Mucosa of gallbladder (tissue), 1 donor: ENCODE measurements at places on chromosomes 16 and 17.

DNA sequence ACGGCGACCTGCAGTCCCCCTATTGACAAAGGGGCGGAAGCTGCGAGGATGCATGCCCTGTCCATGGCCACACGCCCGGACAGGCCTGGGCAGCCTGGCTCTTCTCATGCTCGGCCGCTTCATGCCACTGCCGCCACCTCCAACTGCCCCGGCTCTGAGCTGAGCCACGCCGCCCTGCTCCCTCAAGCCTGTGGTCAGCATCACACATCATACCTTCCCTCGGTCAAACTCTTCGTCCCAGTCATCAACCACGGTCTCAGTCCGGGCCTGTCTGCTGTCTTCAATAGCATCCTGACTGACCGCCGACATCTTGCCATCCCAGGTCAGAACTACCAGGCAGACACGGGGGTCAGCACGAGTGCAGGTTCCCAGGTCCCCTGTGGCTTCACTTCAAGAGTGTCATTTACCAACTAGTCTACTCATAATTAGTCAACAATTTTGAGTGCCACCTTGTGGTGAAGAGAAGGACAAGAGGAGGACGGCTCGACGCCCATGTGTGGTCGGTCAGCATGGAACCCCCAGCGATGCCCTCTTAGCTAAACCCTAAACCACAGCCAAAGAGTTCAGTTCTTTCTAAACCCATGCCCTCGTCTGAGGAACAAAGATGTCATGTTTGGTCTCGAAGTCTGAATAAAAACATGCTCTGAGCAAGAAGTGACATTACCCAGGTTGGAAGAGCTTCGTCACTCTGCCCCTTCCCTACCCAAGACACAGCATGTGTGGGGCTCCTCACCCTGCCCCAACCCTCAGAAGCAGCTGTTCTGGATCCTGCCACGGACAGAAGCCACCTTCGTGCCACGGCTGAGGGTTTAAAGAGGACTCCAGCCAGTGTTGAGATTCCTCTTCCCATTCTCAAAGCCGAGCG lies 16.9 kb upstream of the CYTH1 start:
- no peak for DNase-seq

DNA sequence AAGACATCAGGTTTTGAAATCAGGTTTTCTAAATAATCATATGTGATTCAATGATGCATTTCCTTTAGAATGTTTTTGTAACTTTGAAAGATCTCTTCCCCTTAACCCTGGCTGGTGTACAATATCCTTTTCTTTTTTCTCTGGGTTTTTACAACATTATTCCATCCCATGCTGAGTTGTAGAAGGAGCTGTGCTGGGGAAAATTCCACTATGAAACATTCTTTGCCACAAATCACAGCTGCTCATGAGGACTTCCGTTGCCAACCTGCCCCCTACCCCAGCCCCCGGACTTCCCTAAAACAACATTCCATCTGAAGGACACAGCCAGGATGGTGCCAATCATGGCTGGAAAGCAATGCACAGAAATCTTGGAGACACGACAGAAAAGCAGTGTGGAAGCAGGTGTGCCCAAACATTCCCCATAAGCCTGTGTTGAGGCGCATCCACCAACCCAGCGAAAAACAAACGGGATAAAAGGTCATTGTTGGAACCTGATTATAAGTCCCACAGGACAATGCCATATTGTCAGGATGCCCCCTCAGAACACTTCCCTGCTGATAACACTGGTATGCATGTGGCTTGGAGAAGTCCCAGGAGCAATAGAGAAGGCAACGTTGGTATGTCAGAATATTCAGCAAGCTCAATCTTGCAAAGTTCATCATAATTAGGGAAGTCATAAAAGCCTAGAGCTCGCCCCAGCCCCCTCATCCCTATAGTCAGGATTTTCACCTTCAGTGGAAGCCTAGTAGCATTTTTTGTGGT lies 475.0 kb downstream of the HS3ST3B1 start:
- DNase-seq, result no peak

- DNase-seq, result no peak
Measured at GRCh38 chr16:2095918-2096582, 39.6 kb downstream of the PKD1 start.

- peak; percentile 52 for DNase-seq
Measured at GRCh38 chr17:4881761-4882555, 17.4 kb upstream of the C17orf107 start.

DNA sequence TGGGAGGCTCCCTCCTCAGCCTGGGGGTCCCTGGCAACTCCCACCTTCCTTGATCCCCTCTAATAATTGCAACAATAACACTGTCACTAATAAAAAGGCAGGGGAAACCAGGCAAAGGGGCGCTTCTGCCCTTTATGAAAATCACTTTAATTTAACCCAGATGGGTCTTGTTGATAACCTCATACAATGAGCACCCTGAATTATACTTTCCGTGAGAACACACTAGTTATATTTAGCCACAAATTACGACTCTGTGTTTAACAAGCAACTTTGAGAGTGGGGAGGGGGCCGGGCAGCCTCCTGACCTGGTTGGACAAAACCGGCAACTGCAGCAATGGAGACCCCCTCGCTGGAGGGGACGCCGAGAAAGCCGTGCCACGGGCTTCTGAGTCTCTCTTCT lies 5.7 kb upstream of the BAHCC1 start:
- DNase-seq, result no peak

GRCh38 chr17:63221939-63222338 lies 224.2 kb downstream of the CYB561 start:
- DNase-seq, result no peak

DNA sequence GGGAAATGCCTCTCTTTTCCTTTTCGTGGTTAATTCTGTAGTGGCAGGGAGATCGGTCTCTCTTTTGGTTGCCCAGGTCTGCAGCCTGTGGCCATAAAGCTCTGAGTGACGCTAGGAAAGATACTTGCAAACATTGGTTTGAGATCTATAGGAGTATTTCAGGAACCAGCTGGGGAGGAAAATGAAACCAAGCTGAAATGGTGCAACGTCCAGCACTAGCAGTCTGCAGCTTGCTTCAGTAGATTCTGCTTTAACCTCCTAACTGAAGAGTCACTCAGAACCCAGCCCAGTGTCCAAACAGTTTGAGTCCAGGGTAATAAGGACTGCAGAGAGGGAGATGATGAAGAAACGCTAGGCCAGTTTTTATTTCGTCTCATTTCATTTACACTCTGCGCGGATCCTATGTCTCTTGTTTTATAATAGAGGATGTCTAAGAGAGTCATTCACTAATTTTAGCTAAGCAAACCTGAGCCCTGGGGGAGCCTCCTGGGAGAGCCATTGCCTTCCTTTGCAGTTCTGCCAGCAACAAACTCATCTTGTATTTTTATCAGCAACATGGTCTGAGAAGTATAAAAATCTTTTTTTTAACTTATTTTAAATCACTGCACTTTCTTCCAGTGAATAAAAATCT lies 12.0 kb downstream of the SP2 start:
- DNase-seq, result no peak

- DNase-seq, result no peak
Measured at GRCh38 chr16:24562811-24563210, 23.4 kb downstream of the RBBP6 start.

- DNase-seq, result no peak
Measured at GRCh38 chr17:75691371-75691791, 24.2 kb downstream of the SAP30BP start.

DNA sequence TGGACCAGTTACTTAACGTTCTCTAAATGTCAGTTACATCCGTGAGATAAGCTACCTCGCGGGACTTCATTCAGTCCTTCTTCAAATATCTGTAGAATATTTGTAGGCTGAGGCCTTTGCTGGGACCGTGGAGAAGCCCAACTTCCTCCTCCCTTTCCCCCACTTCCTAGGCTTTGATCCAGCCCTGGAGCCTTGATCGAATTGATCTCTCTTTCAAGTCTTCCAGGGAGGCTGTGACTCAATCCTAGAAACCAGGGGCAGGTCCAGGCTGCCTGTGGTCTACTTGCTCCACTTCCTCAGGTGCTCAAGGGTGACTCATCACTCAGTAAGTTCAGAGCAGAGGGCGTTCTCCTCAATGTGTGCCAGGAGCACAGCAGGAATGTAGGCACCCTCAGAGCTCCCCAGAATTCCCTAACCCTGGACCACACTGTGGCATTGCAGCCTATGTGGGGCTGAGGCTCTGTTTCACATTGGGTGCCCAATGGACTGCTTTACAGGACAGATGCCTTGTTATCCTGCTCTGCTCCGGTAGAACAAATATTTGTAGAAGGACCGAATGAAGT lies 11.2 kb upstream of the CEP20 start:
- peak; percentile 85 for DNase-seq

GRCh38 chr17:37176723-37177122 lies 199.1 kb upstream of the C17orf78 start:
- DNase-seq, result no peak

- no peak for DNase-seq
Measured at GRCh38 chr17:31487063-31487647, 95.7 kb downstream of the RAB11FIP4 start.

DNA sequence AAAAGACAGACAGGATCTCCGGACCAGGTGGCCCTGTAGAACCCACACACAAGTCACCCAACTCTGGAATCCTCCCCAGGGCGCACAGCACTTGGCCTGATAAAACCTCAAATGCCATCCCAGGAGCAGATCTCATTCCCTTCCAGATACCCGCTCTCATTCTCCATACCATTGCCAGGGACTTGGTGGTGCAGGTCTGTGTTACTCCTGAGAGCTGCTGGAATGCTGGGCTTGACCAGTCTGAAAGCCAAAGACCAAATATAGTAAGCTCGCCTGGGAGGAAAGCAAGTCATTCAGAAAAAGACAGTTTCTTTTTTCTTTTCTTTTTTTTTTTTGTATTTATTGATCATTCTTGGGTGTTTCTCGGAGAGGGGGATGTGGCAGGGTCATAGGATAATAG lies 10.7 kb downstream of the MKS1 start:
- DNase-seq, result no peak

DNA sequence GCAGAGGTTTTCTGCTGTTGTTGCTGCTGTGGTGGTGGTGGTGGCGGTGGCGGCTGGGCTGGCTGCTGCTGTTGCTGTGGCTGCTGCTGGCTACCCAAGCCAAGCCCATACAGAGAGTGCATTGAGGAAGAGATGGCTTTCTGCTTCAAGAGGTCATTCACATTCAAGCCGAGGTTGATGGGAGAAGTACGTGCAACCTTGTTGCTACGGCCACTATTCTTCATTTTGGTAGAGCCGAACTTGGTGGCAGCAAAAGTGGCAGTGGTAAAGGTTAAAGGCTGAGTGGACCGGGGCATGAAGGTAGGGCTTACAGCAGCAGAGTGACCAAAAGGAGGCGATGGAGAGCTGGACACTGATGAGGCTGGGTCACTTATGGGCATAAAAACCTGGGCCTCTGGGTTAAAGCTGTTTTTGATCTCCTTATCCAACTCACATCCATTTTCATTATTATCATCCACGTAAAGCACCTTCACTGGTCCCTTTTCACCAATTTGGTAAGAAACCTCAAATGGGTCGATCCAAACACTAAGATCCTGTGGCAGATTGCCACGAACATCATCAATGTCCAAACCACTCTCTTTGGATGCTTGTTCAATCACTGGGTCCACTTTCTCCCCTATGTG lies 2.8 kb downstream of the TOB1 start:
- DNase-seq, result peak; percentile 54

- no peak for DNase-seq
Measured at GRCh38 chr17:65522751-65523404, 38.6 kb downstream of the AXIN2 start.

DNA sequence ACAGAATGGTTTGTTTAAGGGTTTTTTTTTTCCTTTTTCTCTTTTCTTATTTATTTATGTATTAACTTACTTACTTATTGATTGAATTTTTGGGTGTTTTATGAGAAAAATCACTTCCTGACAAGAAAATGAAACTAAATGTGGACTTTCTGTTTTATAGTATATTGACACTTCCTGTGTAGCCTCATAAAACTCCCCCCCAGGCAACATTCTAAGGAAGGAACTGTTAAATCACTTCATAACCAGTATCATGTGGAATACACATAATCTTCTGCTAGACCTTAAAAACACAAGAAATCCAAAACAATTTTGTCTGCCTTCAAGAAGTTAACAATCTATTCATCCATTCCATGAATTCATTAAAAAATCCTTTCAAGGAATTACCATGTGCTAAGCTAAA lies 164.1 kb upstream of the TOM1L1 start:
- no peak for DNase-seq

- DNase-seq, result no peak
Measured at GRCh38 chr16:65739518-65739917, 617.7 kb upstream of the CDH11 start.

DNA sequence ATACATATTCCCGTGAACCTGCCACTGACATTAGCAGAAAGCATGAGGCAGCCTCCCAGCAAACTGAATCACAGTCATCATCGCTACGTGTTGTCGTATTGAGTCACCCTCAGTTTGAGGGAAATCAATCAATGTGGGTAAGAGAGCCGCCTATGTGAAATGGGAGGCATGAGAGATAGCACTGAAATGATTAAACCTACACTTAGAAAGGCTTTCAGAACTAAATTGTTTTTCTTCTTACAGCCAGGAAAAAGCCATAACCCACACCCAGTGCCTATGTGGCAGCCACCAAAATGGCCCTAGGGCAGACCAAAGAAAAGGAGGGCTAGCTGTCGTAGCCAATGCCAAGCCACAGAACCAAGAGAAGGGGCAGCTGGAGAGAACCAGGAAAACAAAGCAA lies 90.5 kb downstream of the ADAMTS18 start:
- no peak for DNase-seq

GRCh38 chr16:11507991-11508390 lies 78.7 kb downstream of the LITAF start:
- DNase-seq, result no peak

DNA sequence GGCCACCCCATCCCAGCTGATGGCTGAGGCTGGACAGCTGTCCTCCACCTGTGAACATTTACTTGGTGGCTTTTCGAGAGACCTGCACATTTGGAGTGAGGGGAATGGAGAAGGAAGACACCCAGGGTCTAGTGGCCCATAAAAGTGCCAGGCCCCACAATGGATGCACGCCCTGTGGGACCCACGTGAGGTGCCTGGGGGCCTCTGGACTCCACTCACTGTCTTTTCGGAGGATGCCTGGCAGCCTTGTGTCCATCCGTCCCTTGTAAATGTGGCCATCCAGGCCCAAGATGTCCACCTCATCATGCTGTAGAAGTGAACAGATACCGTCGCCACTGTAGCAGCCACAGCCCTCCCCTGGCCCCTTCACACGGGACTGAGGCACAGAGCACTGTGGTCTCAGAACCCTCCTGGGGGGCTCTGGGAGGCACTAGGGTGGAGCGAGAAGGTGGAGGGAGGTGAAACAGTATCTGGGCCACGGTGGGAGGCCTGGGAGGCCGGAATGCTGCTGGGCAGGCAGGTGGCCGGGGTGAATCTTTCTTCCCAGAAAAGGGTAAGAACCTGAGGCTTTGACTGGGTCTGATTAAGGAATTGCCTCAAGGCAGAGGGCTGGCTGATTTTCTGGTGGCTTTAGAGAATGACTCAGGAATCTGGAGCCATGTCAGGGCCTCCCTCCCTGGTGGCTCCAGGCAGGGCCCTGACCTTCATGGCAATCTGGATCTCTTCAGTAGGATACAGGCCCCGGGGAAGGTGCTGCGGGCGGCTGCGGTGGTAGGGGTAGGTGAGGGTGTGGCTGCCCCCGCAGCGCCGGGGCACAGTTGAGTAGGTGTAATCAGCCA lies 11.5 kb downstream of the UBALD2 start:
- no peak for DNase-seq

- no peak for DNase-seq
Measured at GRCh38 chr16:75121949-75122568, 5.5 kb upstream of the LDHD start.

- no peak for DNase-seq
Measured at GRCh38 chr16:31400191-31400590, 7.1 kb downstream of the ITGAD start.
